Activated CD4-positive, alpha-beta memory T cell treated with anti-CD3 and anti-CD28 coated beads, Interleukin-2, amount 10 ng/mL, durations not matched to agents 7 days and 5 days (primary cell): ENCODE measurements at places on chromosomes 5 and 9. TPM values are rescaled to one million over a fixed set of nuclear protein-coding genes. Genes with fewer than 3 reads are reported as not detected.

DNA sequence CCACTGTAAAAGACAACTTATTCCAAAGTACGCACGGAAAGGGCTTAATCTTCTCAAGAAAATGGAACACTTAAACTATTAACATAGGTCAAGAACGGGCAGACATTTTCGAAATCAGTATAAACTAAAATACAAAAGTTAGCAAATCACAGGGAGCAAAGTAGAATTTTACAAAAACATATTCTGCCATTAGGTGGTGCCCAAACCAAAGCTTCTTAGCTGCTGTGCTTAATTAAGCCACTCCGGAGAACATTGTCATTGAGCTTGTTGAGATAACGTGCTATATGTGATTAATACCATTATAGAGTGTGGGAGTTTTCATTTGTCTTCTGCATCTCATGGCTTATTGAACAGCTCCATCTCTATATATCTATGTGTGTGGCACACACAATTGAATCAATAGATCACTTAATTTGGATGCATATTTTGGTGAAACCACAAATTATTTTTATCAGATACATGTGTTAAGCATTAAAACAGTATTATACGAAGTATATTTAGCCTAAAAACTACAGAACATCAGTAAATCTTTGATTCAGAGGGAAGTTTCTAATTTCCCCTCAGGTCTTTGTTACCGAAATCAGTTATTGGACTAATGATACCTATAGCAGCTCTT is 23.4 kb downstream of the UBLCP1 start:
- H3K27me3 ChIP-seq, result no peaks in the 10 kb centered on the region
- H3K4me3 ChIP-seq, result no peak overlapping the region
- peaks cover 11% of the 10 kb centered on the region for H3K36me3 ChIP-seq
- no peaks in the 10 kb centered on the region for H3K4me1 ChIP-seq
- no peak overlapping the region for H3K27ac ChIP-seq

GRCh38 chr5:77960863-77961396 is 184.8 kb upstream of the TBCA start:
- H3K4me1 ChIP-seq, result peaks cover 10% of the 10 kb centered on the region
- H3K27ac ChIP-seq, result no peak overlapping the region
- peaks cover 27% of the 10 kb centered on the region for H3K27me3 ChIP-seq
- H3K4me3 ChIP-seq, result no peak overlapping the region
- H3K36me3 ChIP-seq, result no peaks in the 10 kb centered on the region
- no peak for DNase-seq

GRCh38 chr5:142684508-142685041 is 1.3 kb downstream of the FGF1 start:
- DNase-seq, result no peak
- H3K36me3 ChIP-seq, result no peaks in the 10 kb centered on the region
- H3K4me1 ChIP-seq, result no peaks in the 10 kb centered on the region
- H3K27ac ChIP-seq, result no peak overlapping the region

GRCh38 chr9:34688329-34689115 is 2.6 kb downstream of the CCL19 start:
- H3K36me3 ChIP-seq, result no peaks in the 10 kb centered on the region
- no peak for DNase-seq
- peaks cover 10% of the 10 kb centered on the region for H3K4me1 ChIP-seq

GRCh38 chr9:100087218-100087617 is 11.6 kb downstream of the ERP44 start:
- H3K4me1 ChIP-seq, result peaks cover 72% of the 10 kb centered on the region
- H3K36me3 ChIP-seq, result peaks cover 10% of the 10 kb centered on the region
- H3K27ac ChIP-seq, result peak overlapping the region; percentile 62
- DNase-seq, result peak; percentile 32
- H3K27me3 ChIP-seq, result no peaks in the 10 kb centered on the region
- peak overlapping the region; percentile 58 for H3K4me3 ChIP-seq

PCDHB12 gene
- total RNA-seq, result not detected

DNA sequence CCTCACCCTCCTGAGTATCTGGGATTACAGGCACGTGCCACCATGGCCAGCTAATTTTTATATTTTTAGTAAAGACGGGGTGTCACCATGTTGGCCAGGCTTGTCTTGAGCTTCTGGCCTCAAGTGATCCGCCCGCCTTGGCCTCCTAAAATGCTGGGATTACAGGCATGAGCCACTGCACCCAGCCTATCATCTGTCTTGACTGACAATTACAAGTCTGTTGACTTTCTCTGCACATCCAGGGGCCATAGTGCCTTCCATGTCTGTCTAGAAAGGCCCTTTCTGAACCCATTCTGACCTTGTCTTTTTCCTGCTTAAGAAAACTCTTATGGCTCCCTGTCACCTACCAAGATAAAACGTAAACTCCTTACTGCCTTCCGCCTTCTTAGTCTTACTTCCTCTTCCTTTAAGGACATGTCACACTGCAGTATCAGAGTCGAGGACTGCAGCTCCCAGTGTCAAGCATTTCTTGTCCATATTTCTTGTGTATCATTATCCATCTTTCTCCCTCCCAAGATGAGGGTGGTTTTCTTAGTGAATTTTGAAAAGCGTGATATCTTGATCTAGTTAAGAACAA is 49.9 kb upstream of the SHB start:
- no peak for DNase-seq
- no peak overlapping the region for H3K27ac ChIP-seq
- H3K36me3 ChIP-seq, result no peaks in the 10 kb centered on the region
- no peaks in the 10 kb centered on the region for H3K4me1 ChIP-seq
- H3K4me3 ChIP-seq, result no peak overlapping the region

ACSL6 gene
- 11.5 TPM for total RNA-seq

C1QTNF3 gene
- total RNA-seq, result 2.5 TPM

DNA sequence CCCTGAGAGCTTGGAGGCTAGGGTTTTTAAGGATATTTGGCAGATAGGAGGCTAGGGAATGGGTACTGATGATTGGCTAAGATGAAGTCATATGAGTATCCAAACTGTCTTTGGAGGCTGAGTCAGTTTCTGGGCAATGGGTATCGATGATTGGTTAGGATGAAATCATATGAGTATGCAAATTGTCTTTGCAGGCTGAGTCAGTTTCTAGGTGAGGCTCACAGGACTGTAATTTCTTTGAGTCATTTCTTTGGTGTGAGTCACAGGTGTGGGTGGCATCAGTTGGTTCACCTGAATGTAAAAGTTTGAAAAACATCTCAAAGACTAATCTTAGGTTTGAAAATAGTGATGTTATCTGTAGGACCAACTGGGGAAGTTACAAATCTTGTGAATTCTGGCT is 1068.0 kb downstream of the NR2F1-AS1 start:
- no peaks in the 10 kb centered on the region for H3K4me1 ChIP-seq
- no peak overlapping the region for H3K4me3 ChIP-seq
- H3K36me3 ChIP-seq, result no peaks in the 10 kb centered on the region
- H3K27ac ChIP-seq, result no peak overlapping the region

- H3K4me3 ChIP-seq, result no peak overlapping the region
- H3K36me3 ChIP-seq, result no peaks in the 10 kb centered on the region
- H3K27me3 ChIP-seq, result no peaks in the 10 kb centered on the region
- H3K4me1 ChIP-seq, result no peaks in the 10 kb centered on the region
Observed at GRCh38 chr5:9713959-9714586, 83.9 kb upstream of the TAS2R1 start.

GRXCR2 gene
- total RNA-seq, result not detected

GRCh38 chr9:36078051-36078450 is 41.3 kb downstream of the RECK start:
- no peaks in the 10 kb centered on the region for H3K27me3 ChIP-seq
- no peak overlapping the region for H3K27ac ChIP-seq
- H3K4me3 ChIP-seq, result no peak overlapping the region
- no peaks in the 10 kb centered on the region for H3K36me3 ChIP-seq
- H3K4me1 ChIP-seq, result no peaks in the 10 kb centered on the region
- no peak for DNase-seq

DNA sequence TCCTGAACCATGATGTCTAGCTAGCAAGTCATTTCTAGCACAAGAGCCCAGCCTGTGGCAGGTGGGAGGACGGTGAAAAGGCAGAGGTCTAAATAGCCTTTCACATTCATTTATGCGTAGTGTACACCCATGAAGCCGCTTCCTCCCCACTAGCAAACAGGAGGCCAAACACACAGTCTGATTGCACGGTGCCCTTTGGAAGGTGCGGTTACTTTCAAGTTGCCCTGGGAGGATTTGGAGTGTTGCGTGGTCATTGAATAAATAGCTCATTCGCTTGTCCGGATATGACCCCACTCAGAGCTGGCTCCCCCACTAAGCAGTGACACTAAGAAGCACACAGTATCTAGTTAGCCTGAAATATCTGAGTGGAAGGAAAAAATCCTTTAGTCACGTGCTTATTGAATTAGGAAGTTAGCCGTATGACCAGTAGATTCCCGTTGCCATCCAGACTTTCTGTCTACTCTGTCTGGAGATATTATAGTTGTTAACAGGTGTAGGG is 664 bp upstream of the ARSB start:
- peak overlapping the region; percentile 95 for H3K27ac ChIP-seq
- H3K4me1 ChIP-seq, result peaks cover 38% of the 10 kb centered on the region
- no peaks in the 10 kb centered on the region for H3K27me3 ChIP-seq
- peaks cover 3% of the 10 kb centered on the region for H3K36me3 ChIP-seq
- DNase-seq, result peak; percentile 70
- peak overlapping the region; percentile 86 for H3K4me3 ChIP-seq
